Fibroblast of mammary gland (primary cell): ENCODE measurements at places on chromosomes 4 and X.
A peak's percentile ranks its signal among the peaks of the same experiment; 100 is the strongest.

DNA sequence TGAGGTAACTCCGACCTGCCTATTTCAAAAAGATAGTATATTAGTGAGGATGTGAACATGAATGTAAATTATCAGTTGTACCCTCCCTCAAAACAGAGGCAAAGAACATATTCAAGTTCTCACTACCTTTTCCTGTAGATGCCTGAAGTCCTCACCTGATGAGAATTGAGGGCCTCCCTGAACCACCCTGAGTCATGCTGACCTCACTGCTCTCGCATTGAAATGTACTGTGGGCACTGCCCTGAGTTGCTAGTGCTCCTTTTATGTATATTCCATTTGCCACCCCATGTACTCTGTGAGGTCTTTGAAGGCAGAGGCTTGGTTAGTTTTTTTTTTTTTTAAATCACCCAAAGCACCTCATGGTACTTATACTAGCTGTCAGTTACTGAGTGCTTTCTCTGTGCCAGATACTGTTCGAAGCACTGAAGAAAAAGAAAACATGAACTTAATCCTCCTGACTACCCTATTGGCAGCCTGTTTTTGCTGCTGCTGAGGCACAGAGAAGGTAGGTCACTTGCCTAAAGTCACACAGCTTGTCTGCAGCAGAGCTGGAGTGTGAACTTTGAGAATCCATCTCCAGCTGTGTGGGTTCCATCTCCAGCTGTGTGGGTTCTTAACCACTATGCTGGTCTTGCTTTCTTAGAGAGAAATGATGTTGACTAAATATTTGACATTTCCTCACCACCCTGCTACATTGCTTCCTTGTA is 253.1 kb upstream of the GPC4 start:
- DNase-seq: no peak

DNA sequence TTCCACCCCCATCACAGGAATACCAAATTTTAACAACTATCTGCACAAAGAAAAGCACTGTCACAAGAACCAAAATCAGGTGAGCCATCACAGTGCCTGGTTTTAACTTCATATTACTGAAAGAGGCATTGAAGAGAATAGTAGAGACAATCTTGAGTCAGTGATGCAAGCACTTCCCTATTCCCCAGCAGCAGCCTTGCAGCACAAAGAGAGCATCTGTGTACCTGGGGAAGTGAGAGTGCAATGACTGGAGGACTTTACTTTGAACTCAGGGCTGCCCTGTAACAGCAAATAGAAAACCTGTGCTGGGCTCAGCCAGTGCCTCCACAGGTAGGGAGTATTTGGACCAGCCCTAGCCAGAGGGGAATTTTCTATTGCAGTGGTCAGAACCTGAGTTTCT is 361.8 kb downstream of the TEX13C start:
- DNase-seq: no peak

DNA sequence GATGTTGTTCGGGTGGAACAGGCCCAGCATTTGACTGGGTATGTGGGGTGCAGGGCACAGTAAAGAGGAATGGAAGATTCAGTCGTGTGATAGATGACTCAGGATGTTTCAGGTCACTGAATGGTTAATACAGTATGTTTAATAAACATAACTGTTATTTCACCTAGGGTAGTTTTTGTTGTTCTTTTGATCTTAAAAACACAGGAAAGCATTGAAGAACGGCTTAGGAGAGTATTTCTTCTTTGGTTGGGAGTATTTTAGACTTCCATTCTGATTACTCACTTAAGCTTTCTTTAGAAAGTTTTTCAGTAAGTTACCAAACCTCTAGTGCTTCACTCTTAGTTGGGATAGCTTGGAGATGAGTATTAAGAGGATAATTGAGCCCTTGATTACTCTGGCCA is 62.3 kb downstream of the STAG2 start:
- peak; percentile 28 for DNase-seq

DNA sequence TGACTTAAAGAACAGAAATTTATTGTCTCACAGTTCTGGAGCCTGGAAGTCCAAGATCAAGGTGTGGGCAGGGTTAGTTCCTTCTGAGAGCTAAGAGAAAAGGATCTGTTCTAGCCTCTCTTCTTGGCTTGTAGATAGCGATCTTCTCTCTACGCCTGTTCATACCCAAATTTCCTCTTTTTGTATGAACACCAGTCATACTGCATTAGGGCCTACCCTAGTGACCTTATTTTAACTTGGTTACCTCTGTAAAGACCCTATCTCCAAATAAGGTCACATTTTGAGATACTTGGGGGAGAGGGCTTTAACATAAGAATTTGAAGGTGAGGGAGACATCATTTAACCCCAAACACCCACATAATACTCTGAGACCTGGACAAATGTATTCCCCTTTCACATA is 55.6 kb upstream of the SPP1 start:
- DNase-seq: no peak

DNA sequence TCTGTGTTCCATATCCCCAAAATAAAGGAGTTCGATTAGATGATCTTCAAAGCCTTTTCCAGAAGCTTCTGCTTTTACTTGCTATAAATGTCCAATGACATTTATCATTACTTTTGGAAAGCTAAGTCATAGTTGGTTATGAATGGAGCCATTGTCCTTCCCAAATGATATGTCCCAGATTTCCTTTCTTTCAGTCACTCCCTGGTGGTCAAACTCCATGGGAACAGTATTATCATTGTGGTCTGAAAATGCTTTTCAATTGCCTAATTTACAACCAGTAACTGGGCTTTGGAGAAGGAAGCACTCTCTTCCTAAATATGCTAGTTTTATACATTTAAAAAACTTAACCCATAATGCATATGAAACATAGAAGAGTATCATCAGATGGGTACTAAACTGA is 571.5 kb upstream of the AMOT start:
- no peak for DNase-seq

- peak; percentile 74 for DNase-seq
Measured at GRCh38 chr4:74370912-74371311, 6.0 kb downstream of the EREG start.

DNA sequence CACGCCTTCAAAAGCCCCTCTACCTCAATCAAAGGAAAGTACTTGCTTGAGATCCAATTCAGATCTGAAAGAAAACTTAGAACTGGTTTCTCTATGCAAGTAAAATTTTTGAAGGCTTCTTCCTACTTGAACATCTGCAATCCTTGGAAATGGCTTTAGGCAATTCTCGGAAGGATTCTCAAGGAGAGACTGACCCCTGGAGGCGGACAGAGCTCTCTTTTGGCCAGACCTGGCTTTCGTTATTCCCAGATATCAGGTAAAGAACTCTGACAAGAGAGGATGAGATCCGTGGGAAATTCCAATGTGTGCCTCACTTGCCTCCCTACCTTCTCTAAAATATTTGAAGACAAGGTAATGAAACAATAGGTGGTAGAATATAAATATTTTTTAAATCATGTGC is 670.3 kb upstream of the FAM241A start:
- DNase-seq: peak; percentile 66

DNA sequence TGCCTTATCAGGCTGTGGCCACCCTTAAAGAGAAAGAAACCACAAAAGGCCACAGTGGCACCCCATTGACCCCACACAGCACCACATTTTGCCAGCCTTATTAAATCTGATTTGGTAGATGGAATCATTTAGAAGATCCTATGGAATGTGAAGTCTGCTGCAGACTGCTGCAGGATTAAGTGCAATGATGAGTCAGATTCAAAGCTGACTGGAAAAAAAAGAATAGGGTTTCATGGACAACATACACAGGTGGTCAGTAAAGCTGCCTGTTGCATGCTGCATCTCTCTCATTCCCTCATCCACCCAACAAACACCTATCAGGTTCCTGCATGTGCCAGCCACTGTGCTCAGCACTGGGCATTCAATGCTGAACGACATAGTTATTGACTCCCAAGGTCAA is 56.6 kb downstream of the CHST7 start:
- DNase-seq: peak; percentile 41

- DNase-seq: peak; percentile 42
Measured at GRCh38 chrX:104270916-104271512, 16.3 kb upstream of the ESX1 start.

- peak; percentile 25 for DNase-seq
Measured at GRCh38 chr4:14771504-14772175, 230.6 kb upstream of the CPEB2 start.

- no peak for DNase-seq
Measured at GRCh38 chrX:13179586-13179985, 135.2 kb upstream of the FAM9C start.

- DNase-seq: no peak
Measured at GRCh38 chr4:128307123-128307571, 19.5 kb upstream of the PGRMC2 start.

- no peak for DNase-seq
Measured at GRCh38 chr4:177444911-177445736, 2.9 kb upstream of the AGA start.

DNA sequence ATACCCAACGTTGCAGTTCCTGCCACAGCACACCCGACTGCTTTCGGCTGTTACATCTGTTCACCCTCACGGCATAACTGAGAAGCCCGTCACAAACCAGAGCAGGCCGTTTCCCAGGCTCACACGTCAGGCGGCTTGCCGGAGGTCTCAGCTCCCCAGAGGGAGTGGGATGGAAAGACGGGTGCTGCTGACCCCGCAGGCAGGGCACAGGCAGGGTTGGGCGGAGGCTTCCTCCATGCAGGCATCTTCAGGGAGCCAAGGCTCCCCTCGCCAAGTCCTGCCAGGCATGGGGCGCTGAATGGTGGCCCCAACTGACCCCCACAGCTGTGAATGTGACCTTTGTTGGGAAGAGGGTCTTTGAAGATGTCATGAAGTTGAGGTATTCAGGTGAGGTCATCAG is 57.5 kb downstream of the ACOX3 start:
- no peak for DNase-seq

GRCh38 chr4:41611881-41612871 is 74.2 kb downstream of the LIMCH1 start:
- DNase-seq: no peak

DNA sequence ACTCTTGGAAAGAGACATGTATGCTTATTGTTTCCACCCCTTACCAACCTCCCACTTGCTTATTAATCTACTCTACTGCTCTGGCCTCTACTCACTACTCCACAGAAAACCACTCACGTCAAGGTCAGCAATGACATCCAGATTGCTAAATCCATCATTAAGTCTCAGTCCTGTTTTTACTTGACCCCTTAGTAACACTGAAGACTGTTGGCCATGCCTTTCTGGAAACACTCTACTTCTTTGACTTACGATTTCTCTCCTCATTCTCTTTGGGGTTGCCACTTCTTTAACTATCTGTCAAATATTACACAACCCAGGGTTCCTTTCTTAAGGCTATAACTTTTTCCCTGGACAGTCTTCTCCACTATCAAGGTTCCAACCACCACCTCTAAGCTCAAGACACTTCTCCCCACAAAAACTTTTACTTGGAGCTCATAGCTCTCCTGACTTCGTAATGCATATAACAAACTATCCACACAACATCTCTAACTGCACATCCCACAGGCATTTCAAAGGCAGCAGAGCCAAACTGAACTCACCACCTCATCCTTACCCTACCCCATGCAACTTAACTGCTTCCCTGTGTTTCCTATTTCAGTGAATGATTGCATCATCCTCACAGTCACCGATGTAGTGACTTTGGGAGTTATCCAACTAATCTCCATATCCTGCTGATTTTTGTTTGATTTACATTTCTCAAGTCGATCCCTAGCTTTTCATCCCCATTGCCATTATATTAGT is 15.8 kb upstream of the MAGEA4 start:
- DNase-seq: peak; percentile 80
